ENCODE measurements at places on chromosomes 4 and X. TPM values are rescaled to one million over a fixed set of nuclear protein-coding genes. Genes with fewer than 3 reads are reported as not detected.

ENPEP gene
- not detected for total RNA-seq

- no peak for DNase-seq
These were observed 116.3 kb downstream of the STOX2 start for GRCh38 chr4:184021389-184021788.

DNA sequence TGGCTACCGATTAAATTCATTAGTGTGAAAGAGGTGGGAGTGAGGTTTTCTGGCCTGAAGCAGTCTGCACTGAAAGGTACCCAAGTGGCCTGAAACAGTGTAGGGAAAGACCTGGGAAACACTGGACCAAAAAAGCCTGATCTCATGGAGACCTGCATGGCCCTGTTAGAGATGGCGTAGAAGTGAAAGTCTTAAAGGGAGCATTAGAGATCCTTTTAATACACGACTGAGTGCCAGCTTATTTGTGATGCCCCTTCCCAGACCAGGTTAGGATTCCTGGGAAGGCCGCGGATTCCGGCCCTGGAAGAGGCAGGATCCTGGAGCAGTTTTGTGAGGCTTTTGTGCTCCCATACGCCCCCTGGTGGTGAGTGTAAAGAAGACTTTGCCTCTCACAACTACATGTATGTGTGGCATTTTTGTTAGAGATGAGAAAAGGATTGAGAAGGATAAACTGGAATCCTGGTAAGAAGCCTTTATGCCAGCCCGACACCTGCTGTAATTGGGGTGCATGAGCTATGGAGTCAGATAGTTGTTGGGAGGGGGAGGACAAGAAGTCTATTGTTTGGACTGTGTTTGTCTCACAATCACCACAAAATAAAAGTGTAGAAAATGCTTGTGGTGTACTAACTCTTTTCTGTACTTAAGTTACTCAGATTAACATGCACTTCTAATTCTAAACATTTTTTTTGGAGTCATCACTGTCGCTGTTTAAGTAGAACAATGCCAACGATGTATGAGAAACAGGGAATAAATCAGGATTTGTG, 54.0 kb downstream of the JADE1 start:
- peak; percentile 92 for DNase-seq

- DNase-seq = no peak
These were observed 62.2 kb downstream of the MFAP3L start for GRCh38 chr4:169963998-169964397.

Measured in stomach (tissue), 19 donors.